Right forelimb (tissue), 1 donor: ENCODE measurements at places on chromosomes 11 and 22.
A peak's percentile ranks its signal among the peaks of the same experiment; 100 is the strongest.

GRCh38 chr11:86954269-86955110 is 705 bp downstream of the FZD4 start:
- peak; percentile 76 for DNase-seq

GRCh38 chr22:44668886-44669521 is 33.0 kb upstream of the PRR5 start:
- no peak for DNase-seq

GRCh38 chr22:20865875-20866445 is 7.2 kb downstream of the SNAP29 start:
- DNase-seq, result no peak

GRCh38 chr11:133153031-133153430 is 379.3 kb downstream of the OPCML start:
- no peak for DNase-seq

- no peak for DNase-seq
Observed at GRCh38 chr11:120652705-120653335, 141.3 kb downstream of the GRIK4 start.

DNA sequence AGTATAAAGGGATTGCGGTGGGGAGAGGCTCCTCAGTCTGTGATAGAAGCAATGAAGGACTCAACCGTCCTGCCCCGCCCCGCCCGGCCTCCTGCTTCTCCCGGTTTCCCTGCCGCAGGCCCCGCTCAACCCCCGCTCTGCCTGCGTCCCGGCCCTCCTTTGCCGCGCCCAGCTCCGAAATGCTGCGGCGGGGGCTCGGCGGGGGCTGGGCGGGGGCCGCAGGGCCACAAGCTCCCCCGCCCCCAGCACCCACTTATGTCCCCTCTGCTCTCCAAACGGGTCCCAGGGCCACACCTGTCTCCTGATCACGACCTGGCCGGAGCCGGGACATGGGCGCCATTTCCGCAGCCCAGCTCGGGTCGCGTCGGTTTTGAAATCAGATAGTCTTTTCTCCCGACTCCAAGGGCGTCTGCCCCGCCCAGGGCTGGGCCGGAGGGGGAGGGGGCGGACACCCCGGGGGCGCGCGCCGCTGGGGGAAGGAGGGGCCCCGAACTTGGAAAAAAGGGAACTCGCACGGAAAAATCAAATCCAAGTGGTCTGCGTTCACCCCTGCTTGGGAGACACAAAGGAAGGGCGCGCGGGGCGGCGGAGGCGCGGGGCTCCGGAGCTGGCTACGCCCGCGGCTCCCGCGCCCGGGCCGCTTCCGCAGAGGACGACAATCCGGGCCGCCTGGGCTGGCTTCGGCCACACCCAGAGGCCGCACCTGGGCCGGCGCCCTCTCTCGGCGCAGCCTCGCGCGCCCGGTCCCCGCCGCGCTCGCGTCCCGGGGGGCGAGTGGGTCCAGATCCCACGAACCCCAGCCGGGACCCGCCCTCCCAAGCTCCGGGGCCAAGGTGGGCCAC is 70.6 kb upstream of the EP300 start:
- DNase-seq, result peak; percentile 88

- DNase-seq, result no peak
Observed at GRCh38 chr22:39311592-39312400, 7.6 kb downstream of the RPL3 start.

- no peak for DNase-seq
Observed at GRCh38 chr22:43812890-43813289, 785 bp upstream of the EFCAB6 start.

- DNase-seq, result peak; percentile 65
Observed at GRCh38 chr11:130451231-130452019, 3.0 kb downstream of the ADAMTS15 start.

DNA sequence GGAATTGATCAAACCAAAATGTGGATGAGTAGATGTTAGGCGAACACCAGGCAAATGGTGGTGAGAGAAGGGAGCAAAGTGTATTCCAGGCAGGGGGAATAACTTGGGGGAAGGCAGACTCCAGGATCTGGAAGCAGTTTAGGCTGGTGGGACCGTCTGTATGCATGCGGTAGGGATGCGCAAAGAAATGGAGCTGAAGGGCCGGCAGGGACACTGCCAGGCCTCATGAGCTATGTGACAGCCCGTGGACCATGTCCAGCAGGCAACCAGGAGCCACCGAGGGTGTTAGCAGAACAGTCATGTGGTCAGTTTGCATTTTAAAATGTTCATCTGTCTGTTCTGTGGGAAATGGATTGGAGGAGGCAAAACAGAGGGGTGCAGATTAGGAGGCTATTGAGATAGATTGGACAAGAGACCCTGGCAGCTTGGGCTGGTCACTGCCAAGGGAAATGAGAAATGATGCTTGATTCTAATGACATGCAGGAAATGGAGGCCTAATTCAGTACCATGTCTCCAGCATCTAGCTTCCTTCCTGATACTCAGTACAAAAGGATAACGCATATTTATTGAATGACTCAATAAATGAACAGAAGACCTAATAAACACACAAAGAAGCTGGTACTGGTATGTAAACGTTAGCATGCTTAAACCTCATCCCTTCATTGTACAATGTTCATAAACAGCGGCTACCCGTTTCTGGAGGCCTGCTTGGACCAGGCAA is 412.4 kb downstream of the BUD13 start:
- no peak for DNase-seq

DNA sequence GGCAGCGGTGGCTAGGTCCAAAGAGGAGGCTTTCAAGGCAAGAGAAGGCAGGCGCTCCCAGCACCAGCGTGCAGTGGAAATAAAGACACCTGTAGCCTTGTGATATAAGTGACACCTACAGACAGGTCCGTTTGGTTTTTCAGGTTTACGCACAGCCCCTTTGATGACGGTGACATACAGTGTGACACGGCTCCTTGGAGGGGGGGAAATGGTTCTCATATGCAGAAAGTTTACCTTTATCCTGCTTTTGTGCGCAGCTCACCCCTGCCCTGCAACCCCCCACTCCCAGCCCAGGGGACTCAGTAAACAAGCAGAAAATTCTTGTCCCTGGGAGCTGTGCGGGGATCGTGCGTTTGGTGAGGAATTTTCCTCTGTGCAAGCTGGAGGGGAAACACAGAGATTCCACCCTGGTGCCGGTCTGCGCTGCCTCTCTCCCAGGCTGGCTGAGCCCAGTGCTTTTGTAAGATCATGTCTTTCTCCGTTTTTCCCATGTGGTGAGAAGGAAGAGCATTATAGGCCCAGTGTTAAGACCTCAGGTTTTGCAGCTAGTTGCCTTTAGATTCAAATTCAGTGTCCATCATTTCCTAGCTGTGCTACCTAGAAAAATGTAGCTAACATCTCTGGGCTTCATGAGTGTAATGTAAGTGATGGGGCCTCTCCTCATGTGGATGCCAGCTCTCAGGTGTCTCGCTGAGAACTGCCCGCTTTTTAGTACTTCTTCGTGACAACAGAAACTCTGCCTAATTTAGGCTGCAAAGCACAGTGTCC is at the start of gene ELF5:
Gene ELF5, minus strand, starts transcription at position 113 of the 768 bp plus-strand sequence. CDS start 8,045 bp downstream, outside the sequence.
- DNase-seq, result no peak

DNA sequence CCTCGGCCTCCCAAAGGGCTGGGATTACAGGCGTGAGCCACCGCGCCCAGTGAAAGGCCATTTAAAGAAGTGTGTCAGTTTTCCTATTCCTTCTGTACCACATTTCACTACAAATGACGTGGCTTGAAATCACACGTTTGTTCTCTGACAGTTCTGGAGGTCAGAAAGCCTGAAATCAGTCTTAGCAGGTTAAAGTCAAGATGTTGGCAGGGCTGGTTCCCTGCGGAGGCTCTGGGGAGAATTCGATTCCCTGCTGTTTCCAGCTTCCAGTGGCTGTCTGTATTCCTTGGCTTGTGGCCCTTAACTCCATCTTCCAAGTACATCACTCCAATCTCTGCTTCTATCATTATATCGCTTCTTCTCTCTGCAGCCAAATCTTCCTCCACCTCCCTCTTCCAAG is 383.2 kb downstream of the LARGE1 start:
- no peak for DNase-seq

DNA sequence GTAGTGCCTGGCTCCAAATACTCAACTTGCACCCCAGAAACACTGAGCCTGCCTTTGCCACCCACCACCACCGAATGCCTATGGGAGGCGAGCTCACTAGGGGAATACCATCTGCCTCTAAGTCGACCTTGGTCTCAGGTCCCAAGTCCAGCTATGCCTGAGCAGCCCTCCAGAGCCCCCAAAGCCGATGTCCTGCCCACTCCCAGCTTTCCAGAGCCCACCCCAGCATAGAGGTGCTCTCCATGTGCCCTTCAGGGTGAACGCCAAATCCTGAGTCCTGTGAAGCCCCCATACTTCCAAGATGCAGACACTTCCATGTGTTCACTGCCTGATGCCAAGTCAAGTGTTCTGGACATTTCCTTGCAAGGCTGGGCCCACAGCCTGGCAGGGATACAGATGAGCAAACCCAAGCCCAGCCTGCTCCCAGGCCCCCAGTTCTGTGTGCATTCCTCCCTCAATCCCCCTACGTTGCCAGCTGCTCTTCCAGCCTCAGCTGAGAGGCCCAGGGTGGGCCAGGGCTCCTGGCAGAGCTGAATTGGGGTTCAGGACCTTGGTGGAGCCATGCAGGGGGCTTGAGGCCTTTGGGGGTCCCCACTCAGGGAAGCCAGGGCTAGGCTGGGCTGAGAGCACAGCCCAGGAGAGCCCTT is 2.6 kb upstream of the KMT5B start:
- DNase-seq, result no peak

DNA sequence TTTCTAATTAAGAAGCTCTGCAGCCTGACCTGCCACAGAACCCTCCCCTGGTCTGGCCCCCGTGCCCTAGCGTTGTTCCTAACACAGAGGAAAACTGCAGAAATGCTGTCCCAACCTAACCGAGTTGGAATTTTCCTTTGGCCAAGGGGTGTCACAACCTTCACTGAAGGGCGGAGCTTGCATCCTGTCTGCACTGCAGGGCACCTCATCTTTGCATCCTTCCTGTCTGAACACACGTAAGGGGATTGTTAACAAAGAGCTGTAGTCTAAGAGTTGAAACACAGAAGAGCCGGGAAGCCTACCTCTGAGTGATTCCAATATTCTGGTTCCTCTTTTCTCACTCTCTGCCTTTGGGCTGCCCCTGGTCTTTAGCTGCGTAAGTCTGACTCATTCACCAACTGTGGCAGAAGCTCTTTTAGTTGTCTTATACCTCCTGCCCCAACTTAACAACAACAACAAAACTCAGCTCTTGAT is 1.6 kb downstream of the DIXDC1 start:
- no peak for DNase-seq

- no peak for DNase-seq
Observed at GRCh38 chr22:39980596-39980995, 14.2 kb upstream of the FAM83F start.

GRCh38 chr22:19941365-19942082 is at the start of the genes COMT and TXNRD2:
Gene COMT (plus strand): TSS chr22:19941772. CDS start chr22:19962527, 20,755 bp downstream.
Gene TXNRD2 (minus strand): TSS chr22:19941818. CDS start chr22:19941803, 15 bp downstream.
- DNase-seq, result peak; percentile 80

DNA sequence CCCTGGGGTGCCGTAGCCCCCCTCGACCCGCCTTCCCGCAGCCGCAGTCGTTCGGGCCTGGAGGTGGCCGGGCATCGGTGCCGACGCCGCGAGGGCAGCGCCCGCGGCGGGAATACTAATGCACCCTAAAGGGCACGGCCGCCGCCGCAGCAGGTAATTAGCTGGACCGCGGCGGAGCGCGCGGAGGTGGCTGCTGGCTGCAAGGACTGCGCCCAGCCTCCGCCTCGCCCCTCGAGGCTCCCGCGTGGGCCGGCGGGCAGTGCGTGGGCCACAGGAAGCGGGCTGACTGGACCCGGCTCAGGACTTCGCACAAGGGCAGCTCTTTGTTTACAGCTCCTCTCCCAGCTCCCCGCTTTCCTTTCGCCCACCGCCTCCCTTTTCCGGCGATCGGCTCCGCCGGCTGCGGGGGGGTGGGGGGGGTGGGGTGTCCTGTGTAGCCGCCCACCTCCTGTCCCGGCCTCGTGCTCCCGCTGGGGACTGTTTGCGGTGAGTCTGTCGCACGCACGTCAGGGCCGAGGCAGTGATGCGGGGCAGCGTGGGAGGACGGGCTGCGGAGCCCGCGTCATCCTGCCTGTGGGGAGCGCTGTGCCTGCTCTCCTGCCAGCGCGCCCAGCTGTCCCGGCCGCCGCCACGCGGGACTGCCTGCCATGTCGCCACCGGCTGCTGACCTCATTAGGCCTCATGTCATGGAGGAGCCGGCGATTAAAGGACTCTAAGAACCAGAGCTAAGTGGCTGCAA is 53.2 kb downstream of the GRIK4 start:
- peak; percentile 60 for DNase-seq

- no peak for DNase-seq
Observed at GRCh38 chr11:415640-416041, 842 bp upstream of the SIGIRR start.

GRCh38 chr11:11084337-11084736 is 226.5 kb upstream of the ZBED5 start:
- no peak for DNase-seq

- DNase-seq, result no peak
Observed at GRCh38 chr22:37276776-37277175, 5.5 kb upstream of the CYTH4 start.

- DNase-seq, result no peak
Observed at GRCh38 chr11:72719144-72719543, 33.1 kb downstream of the ARAP1 start.

- DNase-seq, result no peak
Observed at GRCh38 chr11:106463796-106464201, 386.3 kb downstream of the AASDHPPT start.

GRCh38 chr22:38270091-38270992 is 2.5 kb downstream of the TMEM184B start:
- no peak for DNase-seq

DNA sequence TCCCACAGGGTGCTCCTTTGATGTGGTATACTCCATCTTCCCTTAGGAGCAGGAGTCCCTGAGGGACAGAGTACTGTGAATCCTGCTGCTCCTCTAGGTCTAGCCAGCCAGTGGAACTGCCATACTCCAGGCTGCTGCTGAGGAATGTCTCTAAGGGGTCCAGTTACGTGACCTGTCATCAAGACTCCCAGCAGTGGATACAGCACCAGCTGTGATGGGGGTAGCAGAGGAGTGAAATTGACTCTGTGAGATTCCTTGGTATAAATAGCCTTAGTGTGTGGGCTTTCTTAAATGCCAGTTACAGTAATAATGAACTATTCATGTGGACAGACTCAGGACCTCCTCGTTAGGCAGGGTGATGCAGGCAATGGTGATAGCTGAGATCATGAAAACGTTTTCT is 140.4 kb upstream of the LUZP2 start:
- no peak for DNase-seq

DNA sequence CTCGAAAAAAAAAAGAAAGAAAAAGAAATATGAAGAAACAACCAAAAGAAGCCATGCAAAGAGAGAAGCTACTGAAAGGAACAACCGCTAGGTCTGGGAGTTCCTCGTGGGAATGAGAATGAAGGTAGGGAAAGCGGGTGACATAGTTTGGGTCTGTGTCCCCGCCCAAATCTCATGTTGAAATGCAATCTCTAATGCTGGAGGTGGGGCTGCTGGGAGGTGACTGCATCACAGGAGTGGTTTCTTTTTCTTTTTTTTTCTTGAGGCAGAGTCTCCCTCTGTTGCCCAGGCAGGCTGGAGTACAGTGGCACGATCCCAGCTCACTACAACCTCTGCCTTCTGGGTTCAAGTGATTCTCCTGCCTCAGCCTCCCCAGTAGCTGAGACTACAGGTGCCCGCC is 9.7 kb upstream of the TXN2 start:
- no peak for DNase-seq

GRCh38 chr11:33116535-33116934 is 44.7 kb downstream of the CSTF3 start:
- no peak for DNase-seq

GRCh38 chr22:22386602-22387385 is 121.7 kb downstream of the ZNF280B start:
- no peak for DNase-seq

GRCh38 chr11:119788911-119789560 is 60.0 kb upstream of the NECTIN1 start:
- no peak for DNase-seq

- peak; percentile 40 for DNase-seq
Observed at GRCh38 chr11:35682230-35683173, 19.9 kb downstream of the TRIM44 start.
